Smooth muscle cell of the brain vasculature (primary cell): ENCODE measurements at places on chromosomes 12 and 14.

DNA sequence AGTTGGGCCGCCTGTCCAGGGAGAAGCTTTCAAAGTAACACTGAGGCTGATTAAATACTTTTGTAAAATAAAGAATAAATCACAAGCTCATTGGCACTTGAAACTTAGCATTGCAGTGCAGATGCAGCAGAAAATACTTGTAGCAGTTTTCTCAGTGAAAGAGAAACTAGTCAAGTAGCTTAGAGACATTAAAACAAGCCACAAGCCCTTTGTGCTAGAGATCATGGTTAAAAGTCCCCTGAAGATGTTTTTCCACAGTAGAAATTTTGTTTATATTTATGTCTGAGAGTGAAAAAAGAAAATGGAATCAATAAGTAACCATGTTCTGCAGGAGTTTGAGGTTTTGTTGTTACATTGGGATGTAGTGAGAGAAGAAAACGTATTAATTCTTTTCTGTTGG, 5.9 kb downstream of the PSEN1 start:
- no peak for DNase-seq

DNA sequence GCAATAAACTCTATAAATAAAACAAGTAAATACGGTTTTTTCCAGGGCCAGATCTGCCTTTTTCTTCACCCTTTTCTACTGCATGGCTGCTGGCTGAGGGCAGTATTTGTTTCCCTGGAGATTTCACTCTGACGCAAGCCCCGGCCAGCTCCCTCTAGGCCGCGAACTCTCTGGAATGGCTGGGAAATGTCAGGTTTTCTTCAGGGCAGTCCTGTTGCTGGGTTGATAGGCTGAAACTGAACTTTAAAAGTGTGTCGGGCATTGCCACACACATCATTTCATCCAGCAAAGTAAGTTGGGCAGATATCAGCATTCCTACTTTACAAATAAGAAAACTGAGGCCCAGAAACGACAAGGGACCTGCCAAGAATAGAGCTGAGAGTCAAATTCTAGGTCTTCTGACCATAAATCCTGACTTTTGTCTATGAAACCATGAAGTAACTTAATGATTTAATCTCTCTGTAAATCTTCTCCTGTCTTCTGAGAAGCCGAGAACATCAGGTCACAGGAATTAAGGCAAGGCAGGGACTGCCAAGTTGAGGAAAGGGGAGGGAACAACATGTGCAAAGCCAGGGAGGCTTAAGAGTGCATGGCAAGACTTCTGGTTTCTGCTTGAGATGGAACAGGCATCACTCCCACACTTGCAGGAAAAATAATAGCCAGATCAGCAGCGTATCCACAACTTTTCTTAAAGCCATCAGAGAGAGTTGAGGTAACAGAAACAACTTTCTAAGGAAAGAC, 205.0 kb upstream of the CCDC196 start:
- DNase-seq: no peak

- DNase-seq: no peak
These were observed 238.7 kb downstream of the AKAP6 start for GRCh38 chr14:32567543-32568384.

DNA sequence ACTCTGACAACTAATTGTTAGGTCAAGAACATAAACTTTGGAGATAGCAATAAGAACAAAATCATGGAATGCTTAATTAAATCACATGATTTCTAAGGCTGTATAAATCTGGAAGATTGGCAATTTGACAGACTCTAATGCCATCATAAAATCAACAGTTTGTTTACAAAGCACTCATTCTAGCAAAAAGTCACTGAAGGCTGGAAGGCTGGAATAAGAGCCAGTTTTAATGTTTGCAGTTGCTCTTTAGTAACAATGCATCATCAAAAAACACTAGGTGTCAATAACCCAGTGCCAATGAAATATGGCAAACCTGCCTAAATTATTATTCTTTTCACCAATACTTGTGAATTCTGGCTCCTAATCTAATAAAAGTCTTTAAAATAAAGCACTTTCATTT, 65.0 kb downstream of the NUMB start:
- DNase-seq: no peak

DNA sequence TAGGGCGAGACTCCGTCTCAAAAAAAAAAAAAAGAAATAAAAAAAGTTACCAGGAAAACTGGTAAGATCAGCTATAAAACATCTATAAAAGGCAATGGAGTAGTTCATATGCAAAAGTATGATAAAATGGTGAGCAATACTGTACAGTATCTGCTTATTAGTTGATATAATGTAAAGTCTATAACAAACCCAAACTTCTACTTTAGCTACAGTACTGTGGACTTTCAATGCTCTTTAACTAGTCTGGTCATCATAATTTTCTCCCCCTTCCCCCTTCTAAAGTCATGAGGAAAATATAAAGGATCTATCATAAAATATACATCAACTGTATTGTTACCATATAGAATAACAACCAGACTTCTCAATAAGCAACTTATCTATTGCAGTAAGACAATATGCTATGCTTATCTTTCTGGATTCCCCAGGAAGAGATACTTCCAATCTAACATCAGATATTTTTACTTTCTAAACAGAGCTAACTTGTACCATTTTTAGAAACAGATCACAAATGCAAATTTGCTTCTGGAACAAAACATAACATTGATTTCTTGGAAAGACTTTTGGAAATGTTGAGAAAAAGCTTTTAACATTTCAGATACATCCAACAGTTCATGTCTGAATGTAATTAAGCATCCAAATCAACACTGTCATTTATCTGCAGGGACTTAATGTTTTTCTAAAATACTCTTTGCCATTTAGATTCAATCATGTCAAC, 43.8 kb downstream of the MDM2 start:
- DNase-seq: no peak

DNA sequence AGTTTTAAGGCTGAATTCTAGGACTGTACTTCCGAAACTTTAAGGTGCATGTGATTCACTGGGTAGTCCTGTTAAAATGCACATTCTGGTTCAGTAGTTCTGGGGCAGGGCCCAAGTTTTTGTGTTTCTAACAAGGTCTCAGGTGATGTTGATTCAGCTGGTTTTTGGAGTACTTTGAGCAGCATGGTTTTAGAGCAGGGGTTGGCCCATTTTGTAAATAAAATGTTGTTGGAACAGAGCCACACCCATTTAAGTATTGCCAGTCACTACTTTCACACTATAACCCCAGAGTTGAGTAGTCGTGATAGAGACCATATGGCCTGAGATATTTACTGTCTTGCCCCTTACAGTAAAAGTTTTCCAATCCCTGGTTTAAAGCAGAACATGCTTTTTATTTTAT, 111.3 kb downstream of the SYNE2 start:
- no peak for DNase-seq
